Tibial nerve (tissue), 4 donors: ENCODE measurements at places on chromosomes 12 and 14.

- no peak for DNase-seq
Measured at GRCh38 chr12:119592232-119592631, 1.3 kb upstream of the TMEM233 start.

DNA sequence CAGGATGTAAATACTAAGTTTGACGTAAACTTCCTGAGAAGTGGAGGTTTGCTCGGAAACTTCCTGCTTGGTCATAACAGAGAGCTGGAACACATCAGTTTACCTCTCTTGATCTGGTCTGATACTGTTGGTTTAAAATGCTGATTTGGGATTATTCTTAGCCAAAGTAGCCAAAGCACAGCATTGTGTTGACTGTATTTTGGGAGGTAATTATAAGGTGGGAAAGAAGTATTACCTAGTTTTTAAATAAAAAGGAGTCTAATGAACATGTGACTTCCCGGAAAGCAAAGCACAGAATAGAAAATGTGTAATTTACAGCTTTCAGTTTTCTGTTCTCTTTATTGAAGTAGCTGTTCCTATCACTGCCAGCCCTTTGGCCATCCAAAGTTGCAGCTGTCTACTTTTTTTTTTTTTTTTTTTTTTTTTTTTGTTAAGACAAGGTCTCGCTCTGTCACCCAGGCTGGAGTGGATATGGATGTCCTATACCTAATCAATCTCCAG is 52.2 kb upstream of the SRP54 start:
- DNase-seq, result no peak

DNA sequence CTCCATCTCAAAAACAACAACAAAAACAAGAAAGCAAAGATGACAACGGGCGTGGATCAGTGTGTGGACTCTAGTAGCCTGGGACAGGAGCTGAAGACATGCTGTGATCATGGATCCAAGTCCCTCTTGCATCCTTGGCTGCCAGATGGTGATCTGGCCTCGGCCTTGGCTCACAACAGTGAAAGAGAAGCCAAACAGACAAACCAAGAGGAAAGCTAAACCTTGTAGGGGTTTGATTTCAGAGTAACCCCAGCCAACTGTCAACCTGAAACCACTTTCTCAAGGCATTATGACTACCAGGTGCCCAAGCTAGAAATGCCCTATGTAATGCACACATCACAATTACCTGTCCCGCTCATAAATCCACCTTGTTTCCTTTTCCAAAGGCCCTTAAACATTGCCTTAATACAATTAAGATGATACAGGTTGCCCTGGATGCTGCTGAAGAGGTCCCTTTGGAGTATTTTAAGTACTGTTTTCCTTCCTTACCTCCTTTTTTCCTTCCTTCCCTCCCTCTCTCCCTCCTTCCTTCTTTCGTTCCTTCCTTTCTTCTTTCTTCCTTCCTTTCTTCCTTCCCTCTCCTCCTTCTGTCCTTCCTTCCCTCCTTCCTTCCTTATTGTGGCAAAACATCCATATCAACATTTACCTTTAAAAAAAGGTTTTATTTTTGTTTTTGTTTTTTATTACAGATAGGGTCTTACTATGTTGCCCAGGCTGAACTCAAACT is 41.4 kb upstream of the NINJ2 start:
- DNase-seq, result no peak

GRCh38 chr12:13253966-13254760 is 57.6 kb downstream of the EMP1 start:
- no peak for DNase-seq

- no peak for DNase-seq
Measured at GRCh38 chr12:131203666-131204415, 250.1 kb downstream of the ADGRD1 start.

DNA sequence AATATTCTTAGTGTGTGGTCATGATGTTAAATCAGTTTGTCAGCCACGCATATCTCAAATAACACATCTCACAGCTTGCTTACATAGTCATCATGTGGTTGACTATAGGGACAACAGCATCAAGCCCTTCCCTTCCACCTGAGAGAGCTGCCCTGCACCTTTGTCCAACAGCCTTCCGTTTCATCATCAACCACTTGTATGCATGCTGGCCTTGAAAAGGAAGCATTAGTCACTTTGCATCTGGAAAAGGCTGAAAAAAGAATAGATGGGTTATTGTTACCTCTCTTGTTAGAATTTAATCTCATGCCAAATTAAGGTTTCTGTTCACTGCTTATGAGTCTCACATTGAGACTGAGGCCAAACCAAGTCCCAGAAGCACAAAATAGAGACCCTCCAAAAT is 1586.5 kb upstream of the SEL1L start:
- no peak for DNase-seq

DNA sequence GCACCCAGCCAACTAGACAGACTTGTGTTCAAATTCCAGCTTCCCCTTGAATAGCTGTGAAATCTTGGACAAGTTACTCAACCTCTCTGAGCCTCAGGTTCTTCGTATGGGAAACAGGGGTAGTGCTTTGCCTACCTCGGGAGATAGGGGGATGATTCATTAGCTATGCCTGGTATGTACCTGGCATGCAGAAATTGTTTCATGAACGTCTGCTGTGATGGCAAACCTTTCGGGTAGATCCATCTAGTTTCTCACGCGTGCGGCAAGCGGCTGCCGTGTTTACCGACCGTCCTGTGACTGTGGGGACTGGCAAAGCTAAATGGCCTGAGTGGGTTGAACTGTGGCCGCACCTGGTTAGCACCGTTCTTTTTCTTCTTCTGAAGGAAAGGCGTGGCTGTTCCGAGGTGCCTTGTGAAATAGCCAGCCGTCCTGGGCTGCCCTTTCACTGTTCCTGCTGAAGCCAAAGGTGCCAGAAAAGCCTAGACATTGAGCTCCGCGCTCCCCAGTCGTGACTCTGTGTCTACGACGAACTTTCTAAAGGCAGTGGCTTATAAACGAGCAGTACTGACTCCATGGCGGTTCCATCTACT is 40.6 kb upstream of the MED13L start:
- DNase-seq, result no peak

- DNase-seq, result no peak
Measured at GRCh38 chr12:74393272-74393671, 144.4 kb upstream of the ATXN7L3B start.

GRCh38 chr14:101584055-101584859 is 23.0 kb downstream of the DIO3 start:
- peak; percentile 44 for DNase-seq

DNA sequence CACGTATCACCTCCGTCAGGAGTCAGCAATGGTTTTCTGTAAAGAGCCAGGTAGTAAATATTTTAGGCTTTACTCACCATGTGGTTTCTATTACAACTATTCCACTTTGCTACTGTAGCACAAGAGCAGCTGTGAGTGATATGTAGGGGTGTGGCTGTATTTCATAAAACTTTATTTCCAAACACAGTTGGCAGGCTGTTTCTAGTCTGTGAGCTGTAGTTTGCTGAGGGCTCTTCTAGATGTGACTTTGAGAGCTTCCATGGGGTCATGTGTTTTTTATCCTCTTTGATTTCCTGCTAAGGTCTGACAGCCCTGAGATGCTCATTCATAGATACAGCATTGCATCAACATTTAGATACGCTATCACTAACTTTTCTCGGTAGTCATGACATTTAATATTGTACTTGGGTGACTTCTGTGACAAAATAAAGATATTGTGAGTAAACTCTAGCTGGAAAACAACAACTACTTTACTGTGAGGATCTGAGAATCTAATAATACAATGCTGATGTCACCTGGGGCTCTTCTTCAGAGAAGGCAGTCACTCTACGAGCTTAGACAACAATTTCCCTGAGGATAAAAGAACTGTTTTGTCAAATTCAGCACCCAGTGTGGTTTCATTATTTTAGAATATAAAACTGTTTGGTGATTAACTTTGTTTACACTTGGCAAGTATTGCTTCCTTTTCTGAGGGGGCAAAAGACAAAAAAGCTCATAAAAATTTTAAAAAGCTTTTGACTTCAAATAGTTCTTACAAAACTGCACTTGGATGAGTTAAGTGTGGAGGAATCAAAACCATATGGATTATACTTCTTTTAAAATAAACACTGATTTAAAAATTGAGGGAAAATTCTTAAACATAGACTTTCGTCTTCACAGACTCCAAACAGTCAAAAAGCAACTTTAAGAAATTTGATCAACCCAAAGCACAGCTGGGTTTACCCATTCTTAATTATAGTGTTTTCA is 231.2 kb upstream of the DCN start:
- no peak for DNase-seq

GRCh38 chr14:74705613-74706500 is 7.0 kb downstream of the AREL1 start:
- no peak for DNase-seq

- no peak for DNase-seq
Measured at GRCh38 chr14:71243697-71244096, 336.4 kb downstream of the PCNX1 start.

GRCh38 chr14:22898302-22899090 is 15.5 kb downstream of the REM2 start:
- no peak for DNase-seq

DNA sequence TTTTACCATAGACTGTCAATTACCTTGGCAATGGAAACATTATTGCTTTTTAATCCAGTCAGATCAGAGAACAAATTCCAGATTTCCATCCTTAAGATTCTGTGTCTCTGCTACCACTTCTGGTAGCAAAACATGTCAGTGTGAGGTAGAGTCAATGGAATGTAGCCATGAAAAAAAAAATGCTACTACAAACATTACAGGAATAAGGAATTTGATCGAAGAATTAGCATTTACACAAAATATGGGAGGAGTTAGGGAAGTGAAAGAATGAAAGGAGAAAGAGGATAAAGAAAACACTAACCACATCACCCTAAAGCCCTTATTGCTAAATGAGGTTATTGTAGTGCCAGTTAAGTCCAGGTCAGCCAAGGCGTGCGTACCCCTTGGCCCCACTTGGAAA is 9.2 kb downstream of the MED21 start:
- DNase-seq, result no peak

GRCh38 chr12:176321-177181 is 37.4 kb downstream of the SLC6A12 start:
- no peak for DNase-seq

GRCh38 chr12:122073815-122074214 is 4.7 kb upstream of the MLXIP start:
- no peak for DNase-seq

- DNase-seq, result peak; percentile 33
Measured at GRCh38 chr12:47870175-47870781, 34.5 kb downstream of the VDR start.

- DNase-seq, result no peak
Measured at GRCh38 chr14:68094158-68094557, 274.6 kb downstream of the RAD51B start.
